Islet precursor cell (in vitro differentiated cells): ENCODE measurements at places on chromosomes 1 and 21.

GRCh38 chr1:157193702-157194391 is 55.7 kb upstream of the ETV3 start:
- DNase-seq = peak; percentile 87

DNA sequence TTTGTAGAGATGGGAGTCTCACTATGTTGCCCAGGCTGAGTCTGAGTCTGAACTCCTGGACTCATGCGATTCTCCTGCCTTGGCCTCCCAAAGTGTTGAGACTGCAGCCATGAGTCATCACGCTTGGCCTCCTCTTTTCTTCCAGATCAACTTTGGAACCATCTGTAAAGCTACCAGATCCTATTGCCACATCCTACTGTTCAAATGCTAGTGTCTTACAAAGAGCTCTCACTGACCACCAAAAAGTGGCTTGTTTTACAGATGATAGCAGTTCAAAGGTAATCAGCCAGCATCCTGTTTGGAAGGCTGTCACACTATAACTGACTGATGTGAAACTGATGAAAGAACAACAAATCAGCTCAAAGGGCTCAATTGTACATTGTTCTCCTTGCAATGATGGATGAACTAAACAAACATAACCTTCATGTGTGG is 221.6 kb downstream of the AKT3 start:
- DNase-seq = no peak

DNA sequence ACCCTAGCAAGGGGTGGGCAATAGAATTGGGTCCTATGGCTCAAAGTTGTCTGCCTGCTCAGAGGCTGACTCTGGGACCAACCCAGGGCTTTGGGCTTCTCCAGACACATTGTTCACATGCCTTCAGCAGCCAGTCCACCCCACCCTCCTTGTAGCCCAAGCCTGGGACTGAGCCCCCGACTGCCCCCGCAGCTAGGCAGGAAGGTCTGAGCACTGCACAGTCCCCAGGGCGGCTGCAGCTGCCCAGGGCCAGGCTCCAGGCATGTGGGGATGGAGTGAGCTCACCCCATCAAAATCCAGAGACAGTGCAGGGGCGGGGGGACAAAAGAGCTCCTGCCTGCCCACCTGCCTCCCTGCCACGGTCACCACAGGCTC is 35.6 kb downstream of the HSPG2 start:
- DNase-seq = peak; percentile 95

DNA sequence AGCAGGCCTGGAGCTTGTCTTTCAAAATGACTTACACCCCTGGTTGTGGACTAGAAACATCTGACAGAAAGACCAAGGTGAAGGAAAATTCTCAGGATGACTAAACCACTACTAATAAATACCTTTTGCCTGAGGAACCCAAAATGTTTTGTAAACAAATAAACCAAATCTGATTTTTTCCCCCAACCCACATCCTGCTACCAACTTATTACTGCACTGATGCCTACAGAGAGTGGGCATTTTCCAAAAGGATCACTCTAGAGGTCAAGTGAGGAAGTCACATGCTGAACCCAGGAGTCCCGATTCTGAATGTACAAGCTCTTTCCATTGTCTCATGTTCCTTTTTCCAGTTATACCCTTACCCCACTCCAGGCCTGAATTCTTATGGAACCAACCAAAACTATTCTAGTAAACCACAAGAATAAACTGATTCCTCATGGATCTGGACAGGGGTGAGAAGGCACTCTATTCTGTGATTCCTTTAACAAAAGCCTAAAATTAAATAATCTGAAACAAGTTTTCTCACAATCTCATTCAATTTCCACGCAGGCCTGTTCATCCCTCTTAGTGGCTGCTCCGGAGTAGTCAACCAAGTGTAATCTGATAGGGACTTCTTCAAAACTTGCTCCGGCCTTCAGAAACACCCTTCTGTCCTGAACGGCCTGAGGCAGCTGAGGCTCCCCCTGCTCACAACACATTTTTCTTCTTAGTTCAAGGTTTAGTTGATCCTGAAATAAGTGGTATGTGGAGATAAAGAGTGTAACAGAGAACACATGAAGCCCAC is 1.4 kb downstream of the PI4KB start:
- no peak for DNase-seq

DNA sequence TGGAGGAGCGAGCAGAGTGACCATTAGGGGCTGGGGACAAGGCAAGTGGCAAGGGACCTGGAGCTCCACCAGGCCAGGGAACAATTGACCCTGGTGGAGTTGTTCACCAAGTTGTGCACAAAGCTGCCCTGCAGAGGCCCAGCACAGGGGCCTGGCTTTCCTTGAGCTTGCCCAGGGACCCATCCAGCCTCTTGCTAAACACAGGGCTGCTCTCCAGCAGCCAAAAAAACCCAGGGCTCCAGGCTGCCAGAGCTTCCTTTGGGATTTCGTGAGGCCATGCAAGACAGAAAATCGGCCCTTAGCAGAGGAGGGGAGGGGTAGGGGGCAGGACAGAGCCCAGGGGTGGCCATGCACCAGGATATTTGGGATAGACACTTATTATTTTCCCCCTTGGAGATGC is 32.6 kb downstream of the LRP8 start:
- DNase-seq = no peak

- DNase-seq = no peak
These were observed 27.8 kb upstream of the SLC26A9 start for GRCh38 chr1:205971082-205971481.

- DNase-seq = peak; percentile 54
These were observed 42.1 kb downstream of the KIF1B start for GRCh38 chr1:10252508-10252907.

- peak; percentile 47 for DNase-seq
These were observed 293.0 kb upstream of the PLXNA2 start for GRCh38 chr1:208537198-208537597.

GRCh38 chr21:34989337-34990151 is 59.6 kb downstream of the RUNX1 start:
- no peak for DNase-seq

- peak; percentile 43 for DNase-seq
These were observed 154.4 kb downstream of the PTPRU start for GRCh38 chr1:29390491-29391361.

DNA sequence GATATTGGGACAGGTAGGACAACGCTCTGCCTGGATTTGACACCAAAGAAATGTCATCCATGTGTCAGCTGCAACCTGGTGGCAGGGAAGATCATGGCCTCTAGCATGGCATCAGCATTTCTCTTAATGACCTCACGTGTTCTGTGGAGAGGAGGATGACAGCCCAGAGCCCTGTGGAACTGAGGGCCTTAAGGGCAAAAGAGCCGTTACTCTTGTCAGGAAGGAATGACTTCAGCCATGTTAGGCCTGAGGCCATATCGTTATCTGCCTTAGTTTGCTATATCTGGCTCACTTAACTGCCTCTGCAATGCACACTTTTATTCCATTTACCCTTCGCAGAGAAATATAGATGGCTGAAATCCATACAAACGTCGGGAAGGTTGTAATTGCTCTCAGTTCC is 83.2 kb upstream of the PBX1 start:
- peak; percentile 63 for DNase-seq

DNA sequence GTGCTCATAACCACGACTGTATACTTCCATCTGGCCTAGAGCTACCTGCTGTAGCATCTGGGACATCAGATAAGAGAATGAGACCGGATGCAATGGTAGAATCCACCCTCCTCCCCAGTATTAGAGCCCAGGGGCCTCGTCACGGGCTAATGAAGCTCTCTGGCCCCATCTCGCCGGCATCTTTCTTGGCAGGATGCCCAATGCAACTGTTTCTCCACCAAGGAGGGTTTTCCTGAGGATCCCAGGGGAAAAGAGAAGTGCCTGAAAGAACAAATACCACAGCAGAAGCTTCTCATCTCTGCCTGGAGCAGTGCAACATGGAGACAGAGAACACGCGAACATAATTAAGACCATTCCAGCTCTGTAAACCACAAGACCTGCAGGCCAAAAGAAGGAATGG is 80.0 kb downstream of the VWA5B1 start:
- no peak for DNase-seq

DNA sequence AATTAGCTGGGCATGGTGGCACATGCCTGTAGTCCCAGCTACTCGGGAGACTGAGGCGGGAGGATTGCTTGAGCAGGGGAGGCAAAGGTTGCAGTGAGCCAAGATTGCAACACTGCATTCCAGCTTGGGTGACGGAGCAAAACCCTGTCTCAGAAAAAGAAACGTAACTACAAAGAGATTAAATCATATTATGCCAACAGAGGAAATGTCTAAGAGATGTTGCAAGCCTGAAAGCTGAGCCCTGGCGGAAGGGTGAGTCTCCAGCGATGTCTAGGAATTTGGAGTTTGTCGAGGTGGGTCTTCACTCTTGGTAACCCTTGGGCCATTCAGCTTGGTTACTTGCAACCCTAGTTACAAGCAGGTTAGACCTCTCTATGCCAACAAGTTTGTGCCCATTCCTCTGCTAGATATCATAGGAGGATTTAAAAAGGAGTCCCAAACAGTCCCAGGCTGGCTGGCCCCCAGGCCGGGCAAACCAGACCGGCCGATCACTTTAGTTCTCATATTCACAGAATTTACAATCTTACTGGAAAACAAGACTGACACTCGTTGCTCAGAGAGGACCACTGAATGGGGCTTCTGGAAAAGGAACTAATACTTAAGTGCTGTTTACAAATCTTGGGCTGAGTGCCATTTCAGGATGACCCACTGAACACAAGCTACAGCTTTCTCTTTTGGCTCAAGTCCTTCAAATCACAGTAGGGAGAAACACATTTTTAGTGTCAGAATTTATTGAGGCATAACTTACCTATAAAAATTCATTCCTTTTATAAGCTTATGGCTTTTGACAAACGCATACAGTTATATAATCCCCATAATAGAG is 27.1 kb downstream of the SLC30A1 start:
- DNase-seq = peak; percentile 60

- DNase-seq = no peak
These were observed 198.4 kb upstream of the ADGRL4 start for GRCh38 chr1:79204779-79205479.

- DNase-seq = no peak
These were observed 7.2 kb downstream of the INAVA start for GRCh38 chr1:200901796-200902444.

GRCh38 chr1:167491586-167492461 is 26.5 kb downstream of the CD247 start:
- DNase-seq = no peak

DNA sequence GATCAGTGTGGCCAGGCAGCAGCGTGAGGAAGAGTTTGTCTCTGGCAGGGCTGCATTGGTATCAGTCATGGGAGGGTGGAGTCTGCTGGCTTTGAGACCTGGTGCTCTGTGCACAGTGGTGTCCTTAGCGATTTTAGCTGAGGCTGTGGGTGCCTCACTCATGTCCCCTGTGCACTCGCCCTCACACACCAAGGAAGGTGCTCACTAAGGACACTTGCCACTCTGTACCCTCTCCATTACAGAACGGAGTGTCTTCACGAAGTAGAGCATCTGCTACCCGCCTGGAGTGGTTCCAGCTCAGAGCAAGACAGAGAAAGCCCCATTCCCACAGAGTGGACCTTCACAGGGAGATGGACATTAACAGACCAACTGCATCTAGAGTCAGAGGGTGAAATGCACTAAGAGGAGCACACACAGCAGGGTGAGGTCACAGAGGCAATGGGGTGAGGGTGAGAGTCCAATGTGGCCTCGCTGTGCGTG is 117.9 kb downstream of the MATN1 start:
- DNase-seq = no peak

DNA sequence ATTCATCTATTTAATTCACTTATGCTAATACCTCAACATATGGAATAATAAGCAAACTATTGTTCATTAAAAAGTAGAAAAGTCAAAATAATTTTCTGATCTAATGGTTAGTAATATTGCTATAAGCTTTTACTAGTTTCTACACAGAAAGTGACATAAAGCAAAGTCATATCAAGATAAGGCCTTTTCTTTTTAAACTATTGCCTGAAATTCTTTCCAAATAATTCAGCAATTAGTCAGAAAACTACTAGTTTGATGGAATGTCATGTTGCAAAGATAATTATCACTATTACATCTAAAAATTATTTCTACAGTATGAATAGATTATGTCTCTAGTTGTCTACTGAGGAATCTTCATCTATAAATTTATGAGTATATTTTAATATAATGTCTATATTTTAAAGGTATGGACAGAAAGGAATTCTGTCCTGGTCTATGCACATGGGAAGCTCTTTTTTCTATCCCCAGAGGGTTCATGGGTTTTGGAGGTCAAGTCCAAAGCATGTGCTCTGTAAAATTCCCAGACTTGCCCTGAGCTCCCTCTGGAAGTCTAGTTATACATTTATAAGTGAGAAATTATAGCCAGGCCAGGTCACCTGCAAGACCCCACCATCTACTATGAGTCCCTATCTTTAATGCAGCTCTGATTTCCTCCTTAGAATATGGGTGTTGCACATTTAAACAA is 84.6 kb upstream of the DPYD start:
- no peak for DNase-seq

GRCh38 chr21:17513214-17514123 is 626 bp downstream of the CXADR start:
- DNase-seq = peak; percentile 70

- DNase-seq = no peak
These were observed 63.6 kb upstream of the GNG12 start for GRCh38 chr1:67896826-67897225.

DNA sequence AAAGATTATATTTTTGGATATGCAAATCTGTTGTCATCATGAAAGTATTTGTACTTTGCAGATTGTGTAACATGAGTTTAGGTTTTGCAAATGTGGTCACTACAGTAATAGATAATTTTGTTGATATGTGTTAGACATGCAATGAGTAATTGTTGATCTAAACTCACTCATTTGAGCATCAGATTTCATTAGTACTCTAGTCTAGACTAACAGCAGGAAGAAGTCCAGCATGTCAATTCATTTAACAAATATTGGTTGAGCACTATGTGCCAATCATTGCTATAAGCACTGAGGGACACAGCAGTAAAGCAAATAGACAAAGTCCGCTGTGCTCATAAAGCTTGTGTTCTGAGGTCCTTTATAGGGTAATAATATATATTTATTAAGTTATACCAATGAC is 350.0 kb downstream of the USP25 start:
- DNase-seq = no peak

DNA sequence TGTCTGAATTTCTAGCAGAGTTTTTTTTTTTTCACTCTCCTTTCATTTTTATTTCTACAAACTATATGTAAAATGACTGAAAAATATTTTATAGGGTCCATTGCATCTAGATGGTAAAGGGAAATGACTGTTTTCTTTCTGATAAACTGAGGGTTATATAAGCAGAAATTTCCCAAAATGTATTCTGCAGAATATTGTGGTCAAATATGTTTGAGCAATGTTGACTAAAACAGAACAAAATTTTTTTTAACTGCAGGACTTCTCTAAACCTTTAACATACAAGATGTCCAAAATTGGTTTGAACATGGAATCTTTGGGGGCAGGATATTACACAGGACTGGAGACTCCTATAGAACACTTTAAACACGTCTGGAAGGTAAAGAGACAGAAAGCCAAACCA is 190.5 kb downstream of the TOMM20 start:
- no peak for DNase-seq

DNA sequence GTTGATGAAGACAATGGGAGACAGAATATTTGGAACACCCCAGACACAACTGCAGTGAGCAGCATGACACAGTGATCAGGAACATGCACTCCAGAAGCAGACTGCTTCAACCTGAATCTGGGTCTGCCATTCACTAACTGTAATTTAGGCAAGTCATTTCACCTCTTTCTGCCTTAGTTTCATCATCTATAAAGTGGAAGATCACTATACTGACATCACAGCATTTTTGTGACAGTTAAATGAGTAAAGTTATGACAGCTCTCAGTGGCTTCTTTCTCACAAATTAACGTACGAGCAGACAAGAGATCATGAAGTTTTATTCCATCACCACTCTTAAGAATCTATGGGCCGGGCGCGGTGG is 14.3 kb downstream of the LRRC41 start:
- no peak for DNase-seq

- peak; percentile 85 for DNase-seq
These were observed 43.7 kb upstream of the NFASC start for GRCh38 chr1:204826970-204827369.
